ENCODE measurements at places on chromosomes 5 and 9.
A peak's percentile ranks its signal among the peaks of the same experiment; 100 is the strongest.

- no peak for DNase-seq
Measured at GRCh38 chr9:91502475-91502874, 78.8 kb upstream of the NFIL3 start.

GRCh38 chr5:36613241-36613640 lies 6.8 kb downstream of the SLC1A3 start:
- no peak for DNase-seq

GRCh38 chr5:104512063-104512825 lies 949.7 kb upstream of the NUDT12 start:
- no peak for DNase-seq

- DNase-seq, result peak; percentile 9
Measured at GRCh38 chr5:162911873-162912272, 525.5 kb upstream of the CCNG1 start.

DNA sequence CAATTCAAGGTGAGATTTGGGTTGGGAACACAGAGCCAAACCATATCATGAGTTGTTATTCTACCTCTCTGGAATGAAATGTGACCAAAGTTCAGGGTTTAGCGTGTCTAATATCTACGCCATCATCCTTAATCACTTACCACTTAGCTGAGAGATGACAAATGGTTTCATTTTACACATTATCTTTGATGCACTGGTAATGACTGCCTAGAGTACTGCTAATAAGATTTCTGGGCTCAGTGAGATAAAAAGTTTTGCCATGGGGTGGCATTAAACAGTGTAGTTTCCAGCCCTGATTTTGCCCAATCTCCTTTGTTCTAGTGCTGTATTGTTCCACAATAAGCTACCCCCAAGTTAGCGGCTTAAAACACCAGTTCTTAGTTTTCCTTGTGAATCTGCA lies 367.2 kb downstream of the MLLT3 start:
- DNase-seq, result no peak

- DNase-seq, result no peak
Measured at GRCh38 chr5:104126980-104127379, 564.4 kb upstream of the NUDT12 start.

- no peak for DNase-seq
Measured at GRCh38 chr5:158869092-158869491, 230.6 kb downstream of the EBF1 start.

- DNase-seq, result no peak
Measured at GRCh38 chr9:16532272-16532671, 338.2 kb downstream of the BNC2 start.

DNA sequence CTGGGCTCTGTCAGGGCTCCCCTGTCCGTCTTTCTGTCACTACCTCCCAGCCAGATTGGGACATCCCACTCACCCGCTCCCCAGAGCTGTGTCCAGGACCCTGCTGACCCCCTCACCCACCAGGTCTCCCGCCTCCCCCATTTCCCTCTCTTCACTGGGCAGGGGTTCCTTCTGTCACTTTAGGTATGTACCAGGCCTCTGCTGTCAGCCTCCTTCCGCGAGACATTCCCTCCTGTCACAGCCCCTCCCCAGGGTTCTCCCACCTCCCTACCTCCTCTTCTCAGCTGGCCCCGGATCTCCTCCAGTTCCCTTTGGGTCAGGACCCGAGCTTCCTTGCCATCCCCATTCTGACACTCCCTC lies 488 bp downstream of the POLR1E start:
- DNase-seq, result no peak

DNA sequence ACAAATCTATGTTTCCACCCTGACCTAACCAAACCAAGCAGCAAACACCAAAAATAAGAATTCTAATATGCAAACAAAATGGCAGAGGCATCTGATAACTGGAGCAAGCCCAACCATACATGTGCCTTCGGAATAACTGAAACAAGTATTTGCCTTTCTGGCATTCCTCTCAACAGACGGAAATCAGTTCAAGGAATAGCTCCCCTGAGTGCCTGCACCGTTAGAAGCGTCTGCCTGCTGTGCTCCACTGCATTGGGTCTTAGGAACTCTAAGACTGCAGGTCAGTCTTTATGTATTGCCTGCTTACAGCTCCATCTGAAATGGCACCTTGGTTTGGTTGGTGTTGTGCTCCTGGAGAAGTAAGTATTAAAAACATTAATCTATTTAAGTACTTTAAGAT lies 98.5 kb downstream of the MRPS27 start:
- no peak for DNase-seq

DNA sequence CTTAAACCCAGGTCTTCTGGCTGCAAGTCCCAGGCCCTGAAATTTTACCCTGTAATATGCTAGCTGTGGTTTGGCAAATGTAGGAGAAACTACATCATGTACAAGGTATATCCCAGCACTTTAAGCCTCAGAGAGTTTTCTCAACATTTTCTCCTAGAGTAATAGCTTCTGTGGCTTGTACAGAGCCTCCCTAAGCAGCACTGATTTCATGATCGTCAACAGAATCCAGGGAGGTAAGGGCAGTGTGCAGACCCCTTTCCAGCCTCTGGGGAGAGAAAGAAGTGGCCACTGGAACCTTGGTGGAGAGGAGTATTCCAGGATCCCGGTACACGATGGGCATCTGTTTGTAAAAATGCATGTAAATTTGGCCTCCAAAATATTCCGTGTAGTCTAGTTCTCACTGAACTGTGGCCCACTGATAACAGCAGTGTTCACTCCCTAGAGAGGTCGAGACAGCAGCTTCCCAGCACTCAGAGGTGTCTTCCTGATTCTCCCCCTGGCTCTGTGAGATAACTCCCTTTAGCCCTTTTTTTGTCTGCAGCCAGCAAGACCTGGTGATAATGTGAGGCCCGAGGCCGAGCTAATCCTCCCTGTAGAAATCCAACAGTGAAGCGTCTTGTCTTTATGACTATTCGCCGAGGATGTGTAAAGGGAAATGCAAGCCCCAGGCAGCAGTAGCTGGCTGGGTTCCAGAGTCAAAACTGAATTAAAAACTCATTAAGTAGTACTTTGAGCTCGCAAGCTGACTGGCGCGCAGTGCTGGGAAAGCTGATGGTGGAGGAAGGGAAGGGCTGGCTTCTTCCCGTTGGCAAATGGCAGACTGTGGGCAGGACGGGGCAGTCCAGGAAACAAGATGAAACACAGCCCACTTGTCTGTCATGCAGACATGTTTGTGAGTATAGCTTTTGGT lies 59.0 kb downstream of the MAP1B start:
- DNase-seq, result peak; percentile 47

GRCh38 chr9:110537841-110538646 lies 41.5 kb downstream of the SVEP1 start:
- DNase-seq, result no peak

DNA sequence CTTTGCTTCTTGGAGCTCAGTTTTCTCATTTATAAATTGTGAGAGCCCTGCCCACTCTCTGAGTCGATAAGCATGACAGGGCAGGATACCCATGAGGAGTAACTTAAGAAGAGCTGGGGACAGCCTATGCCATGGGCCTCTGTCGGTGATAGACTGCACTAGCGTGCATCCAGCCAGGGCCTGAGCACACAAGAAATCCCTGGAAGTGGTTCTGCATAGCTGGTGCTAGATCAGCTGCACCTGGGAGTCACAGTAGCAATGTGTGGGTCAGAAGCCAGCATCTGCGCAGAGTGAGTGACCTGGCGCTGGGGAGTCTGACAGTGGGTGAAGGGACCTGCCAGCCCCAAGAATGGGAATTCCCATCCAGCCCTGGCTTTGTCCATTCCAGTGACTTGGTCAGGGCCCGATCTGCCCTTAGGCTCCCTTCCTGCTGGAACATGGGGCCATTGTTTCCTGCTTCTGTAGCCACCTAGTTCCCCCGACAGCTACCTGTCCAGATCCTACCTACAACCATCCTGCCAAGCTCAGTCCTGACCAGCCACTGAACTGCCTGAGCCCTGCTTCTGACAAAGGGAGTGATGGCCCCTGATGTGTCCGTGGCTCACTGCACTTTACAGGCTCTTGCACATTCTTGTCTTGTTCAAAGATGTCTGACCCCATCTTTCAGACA lies 35.9 kb upstream of the NANS start:
- no peak for DNase-seq

DNA sequence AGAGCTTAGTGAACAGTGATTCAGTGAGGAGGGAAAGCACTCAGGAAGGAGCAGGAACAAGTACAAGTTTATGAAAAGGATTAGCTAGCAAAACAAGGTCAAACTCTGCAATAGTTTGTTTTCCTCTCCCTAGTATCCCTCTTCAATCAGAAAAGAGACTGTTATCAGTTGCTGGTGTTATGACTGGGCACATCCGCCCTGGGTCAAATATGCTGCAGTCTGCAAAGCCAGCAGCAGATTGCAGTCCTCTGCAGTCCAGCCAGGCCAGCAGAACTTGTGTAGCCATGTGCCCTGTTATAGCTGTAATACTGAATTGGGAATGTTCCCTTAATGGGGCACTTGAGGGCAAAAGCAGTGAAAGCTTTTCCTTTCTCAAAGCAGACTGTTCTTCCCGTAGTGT lies 12.0 kb downstream of the PCDHAC2 start:
- DNase-seq, result no peak

DNA sequence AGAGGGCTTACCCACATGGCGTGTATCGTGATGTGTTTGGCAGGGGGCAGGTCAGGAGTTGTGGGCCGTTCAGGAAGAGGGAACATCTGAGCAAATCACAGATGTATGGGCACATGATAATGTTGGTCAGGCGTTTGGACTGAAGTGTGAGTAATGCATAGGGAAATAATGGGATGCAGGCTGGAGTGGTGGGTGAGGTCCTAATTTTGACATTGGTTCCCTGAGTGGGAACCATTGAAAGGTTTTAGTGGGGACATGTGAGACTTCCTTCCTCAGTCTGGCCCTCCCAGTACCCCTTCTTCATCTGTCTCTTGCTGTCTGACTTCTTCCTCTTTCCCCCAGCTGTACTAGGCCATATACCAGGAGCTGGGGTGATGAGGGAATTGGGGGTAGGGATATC lies 7.6 kb downstream of the OTULIN start:
- no peak for DNase-seq

DNA sequence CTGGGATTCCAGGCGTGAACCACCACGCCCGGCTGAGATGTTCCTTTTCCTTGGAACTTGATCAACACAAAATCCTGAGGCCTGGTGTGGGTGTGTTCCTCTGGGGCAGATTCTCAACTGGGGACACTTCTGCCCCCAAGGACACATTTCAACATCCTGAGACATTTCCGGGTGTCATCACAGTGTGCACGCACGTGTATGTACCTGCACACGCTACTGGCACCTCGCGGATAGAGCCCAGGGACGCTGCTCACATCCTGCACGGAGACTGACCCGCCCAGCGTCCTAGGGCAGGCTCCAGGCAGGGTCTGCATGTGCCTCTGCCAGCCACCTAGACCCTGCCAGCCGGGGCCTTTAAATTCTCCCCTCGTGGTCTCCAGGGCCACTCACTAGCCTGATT lies 8.0 kb downstream of the SAPCD2 start:
- DNase-seq, result no peak

DNA sequence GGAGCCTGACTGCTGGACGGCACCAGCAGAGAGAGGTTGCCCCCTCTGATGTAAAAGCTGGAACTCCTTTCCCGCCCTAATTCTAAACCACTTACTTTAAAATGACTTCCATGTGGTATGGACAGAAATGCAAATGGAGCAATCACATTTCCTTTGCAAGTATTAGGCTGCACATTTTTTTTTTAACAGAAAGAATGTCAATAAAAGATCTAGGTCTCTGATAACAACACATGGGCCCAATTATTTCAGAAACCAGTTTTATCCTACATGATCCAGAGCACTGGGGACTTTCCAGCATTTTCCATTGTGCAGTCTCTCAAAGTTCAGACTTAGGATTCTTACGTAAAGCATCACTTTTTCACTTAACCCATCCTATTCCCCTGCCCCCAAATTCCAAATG lies 203.7 kb downstream of the NXNL2 start:
- no peak for DNase-seq

GRCh38 chr5:54383941-54384340 lies 71.6 kb upstream of the HSPB3 start:
- peak; percentile 72 for DNase-seq

GRCh38 chr5:151021746-151022145 lies 1.4 kb downstream of the GPX3 start:
- no peak for DNase-seq

- DNase-seq, result no peak
Measured at GRCh38 chr9:93655621-93656425, 79.4 kb downstream of the PHF2 start.

- no peak for DNase-seq
Measured at GRCh38 chr9:15936306-15936921, 383.6 kb downstream of the CCDC171 start.

- no peak for DNase-seq
Measured at GRCh38 chr5:87361031-87361445, 51.7 kb downstream of the CCNH start.

DNA sequence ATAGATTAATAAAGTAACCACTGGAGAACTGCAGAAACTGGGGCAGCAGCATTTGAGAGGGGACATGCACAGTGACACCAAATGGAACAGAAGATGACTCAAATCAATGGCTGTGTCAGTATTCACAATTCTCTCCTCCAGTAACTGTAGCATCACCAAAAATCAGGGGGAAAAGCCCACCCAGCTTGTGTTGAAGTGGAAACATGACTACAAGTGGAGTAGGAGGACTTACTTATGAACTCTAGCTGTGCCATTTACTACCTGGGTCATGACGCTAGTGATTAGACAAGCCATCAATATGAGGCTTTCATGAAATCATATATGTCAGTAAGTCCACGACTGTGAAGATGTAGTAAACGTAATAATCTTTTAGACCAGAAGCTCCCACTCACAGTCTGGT lies 199.8 kb upstream of the PTGER4 start:
- DNase-seq, result no peak

DNA sequence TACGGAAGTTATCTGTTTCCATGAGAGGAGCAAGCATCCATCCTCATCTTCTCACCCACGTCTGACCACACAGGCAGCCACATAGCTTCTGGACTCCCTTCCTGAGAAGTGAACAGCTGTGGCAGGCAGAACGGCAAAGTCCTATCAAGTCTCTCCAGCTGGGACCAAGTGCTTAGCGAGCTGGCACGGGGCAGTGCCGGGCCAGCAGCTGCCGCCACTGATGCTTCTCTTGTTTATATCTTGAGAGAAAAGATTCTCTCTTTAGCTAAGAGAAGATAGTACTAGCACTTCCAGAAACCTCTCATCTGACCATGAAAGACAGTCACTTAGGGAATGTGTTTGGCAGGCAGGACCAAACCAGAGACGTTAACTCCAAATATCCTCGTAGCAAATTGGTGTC lies 37.2 kb downstream of the PLAC8L1 start:
- DNase-seq, result no peak
